ENCODE measurements at places on chromosomes 6 and 20.

- no peak for DNase-seq
These were observed 44.7 kb upstream of the GRIK2 start for GRCh38 chr6:101348816-101349215.

GRCh38 chr6:16319813-16320532, 81.6 kb downstream of the GMPR start:
- DNase-seq, result peak; percentile 75

- no peak for DNase-seq
These were observed 50.4 kb upstream of the ENTPD6 start for GRCh38 chr20:25145131-25145530.

- DNase-seq, result no peak
These were observed 75.7 kb downstream of the TTLL2 start for GRCh38 chr6:167400482-167401138.

DNA sequence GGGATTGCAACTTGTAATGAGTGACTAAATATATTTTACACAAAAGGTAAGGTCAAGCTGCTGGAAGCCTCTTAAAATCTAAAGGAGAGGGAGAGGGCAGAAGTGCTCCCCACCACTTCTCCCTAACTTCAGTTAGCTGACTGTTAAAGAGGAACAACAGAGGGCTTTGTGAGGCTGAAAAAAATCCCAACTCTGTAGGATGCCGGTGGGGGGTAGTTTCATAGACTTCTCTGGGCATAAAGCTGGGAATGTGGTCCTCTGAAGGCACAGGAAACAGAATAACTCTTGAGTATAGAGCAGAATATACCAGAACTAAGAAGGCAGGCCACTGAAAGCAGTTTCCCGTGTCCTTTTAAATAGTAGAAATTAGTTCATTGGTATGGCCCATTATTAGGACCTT, 71.6 kb downstream of the KIF6 start:
- no peak for DNase-seq

DNA sequence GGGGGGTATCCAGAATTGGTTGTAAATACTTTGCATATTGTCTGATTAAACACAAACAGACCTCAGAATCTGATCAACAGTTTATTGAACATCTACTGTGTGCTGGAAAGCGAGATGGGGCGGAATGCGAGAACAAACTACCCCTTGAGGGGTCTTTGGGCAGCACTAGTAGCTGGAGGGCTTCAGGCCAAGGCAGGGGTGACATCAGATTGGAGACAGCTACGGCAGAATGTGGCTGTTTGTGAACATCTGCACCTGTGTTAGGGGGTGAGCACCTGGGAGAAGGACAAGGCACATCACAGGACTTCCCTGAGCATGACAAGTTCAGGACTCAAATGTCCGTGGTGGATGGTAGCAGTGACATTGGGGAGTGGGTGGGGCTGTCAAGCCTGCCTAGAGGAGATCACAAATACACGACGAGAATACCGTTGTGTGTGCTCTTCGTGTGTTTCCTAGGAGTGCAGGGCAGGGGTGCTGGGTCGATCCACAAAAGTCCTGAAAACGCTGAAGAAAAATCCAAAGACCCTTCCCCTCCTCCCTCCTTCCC, 59.5 kb downstream of the SRC start:
- no peak for DNase-seq

GRCh38 chr20:4180356-4180755, 165.0 kb upstream of the RNF24 start:
- no peak for DNase-seq

DNA sequence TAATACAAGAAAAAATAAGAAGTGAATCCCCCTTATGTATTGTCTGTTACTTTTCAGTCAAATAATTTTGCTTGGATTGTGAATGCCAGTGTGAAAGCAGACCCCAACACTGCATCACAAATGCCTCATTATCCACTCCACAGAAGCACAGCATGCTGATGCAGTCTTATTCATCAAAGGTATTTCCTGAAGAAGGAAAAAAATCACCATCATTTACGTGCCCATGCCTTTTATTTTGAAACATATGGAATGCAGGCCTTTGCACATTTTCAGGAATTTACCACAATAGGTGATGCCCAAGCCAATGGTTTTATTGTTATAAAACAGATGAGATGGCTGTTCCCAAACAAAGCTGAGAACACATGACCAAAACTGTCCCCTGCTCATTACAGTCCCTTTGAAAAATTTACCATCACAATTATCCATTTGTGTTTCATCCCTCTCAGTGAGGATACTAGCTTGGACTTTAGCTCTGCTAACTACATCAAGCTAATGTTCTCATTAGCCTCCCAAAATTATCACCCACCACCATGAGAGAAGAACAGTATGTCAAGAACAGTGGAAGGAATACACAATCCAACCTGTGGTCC, 180.6 kb upstream of the HTR1E start:
- DNase-seq, result no peak

GRCh38 chr20:1968964-1969363, 24.9 kb downstream of the PDYN start:
- no peak for DNase-seq

GRCh38 chr6:3843379-3844096, 5.6 kb upstream of the FAM50B start:
- no peak for DNase-seq
